Foreskin keratinocyte (primary cell): ENCODE measurements at places on chromosomes 7 and 10. TPM values are rescaled to one million over a fixed set of nuclear protein-coding genes. Genes with fewer than 3 reads are reported as not detected.

Gene IGFBP3
- 0.58 and 0.64 TPM in 2 replicates for polyA plus RNA-seq

Gene PWWP2B
- 11.0 and 14.0 TPM in 2 replicates for polyA plus RNA-seq

Gene NEUROG3
- polyA plus RNA-seq = not detected in 2 replicates

GRCh38 chr7:7959979-7960670 lies 8.5 kb upstream of the GLCCI1 start:
- DNase-seq = no peak

GRCh38 chr10:52755297-52756062 lies 17.1 kb downstream of the MBL2 start:
- DNase-seq = peak; percentile 44

DNA sequence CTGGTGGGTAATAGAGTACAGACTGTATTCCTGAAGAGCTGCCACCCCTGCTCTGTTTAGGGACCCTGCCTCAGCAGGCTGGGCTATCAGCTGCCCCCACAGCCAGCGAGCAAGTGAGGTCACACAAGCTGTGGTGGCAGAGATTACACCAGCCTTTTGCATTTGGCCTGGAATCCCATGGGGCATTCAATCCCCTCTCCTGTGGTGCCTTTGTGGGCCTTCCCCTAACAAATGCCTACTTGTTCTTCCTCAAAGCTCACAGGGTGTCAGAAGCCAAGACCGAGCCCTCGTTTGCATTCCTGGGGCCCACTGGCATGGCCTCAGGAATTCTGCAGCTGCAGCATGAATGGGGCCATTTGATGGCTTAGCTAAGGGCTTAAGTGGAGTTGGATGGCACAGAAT lies 212.7 kb upstream of the PHYHIPL start:
- no peak for DNase-seq

DNA sequence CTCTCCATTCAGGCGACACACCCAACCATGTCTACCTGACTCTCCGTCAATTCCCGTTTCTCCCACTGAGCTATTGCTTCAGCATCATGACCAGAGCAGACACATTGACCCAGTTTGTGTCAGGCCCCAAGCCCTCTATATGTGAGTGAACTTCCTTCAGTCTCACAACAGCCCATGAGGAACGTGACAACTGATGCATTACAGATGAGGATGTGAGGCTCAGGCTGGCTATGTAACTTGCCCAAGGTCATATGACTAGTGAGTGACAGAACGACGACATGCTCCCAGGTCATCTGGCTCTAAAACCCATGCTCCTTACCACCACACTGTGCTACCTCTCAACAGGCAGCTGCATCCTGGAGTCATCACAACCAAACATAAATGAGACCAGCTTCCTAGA lies 3.7 kb downstream of the TMEM140 start:
- no peak for DNase-seq
